ENCODE measurements at places on chromosomes 11 and 22.
A peak's percentile ranks its signal among the peaks of the same experiment; 100 is the strongest.

GRCh38 chr11:2701230-2701629, 1.4 kb upstream of the KCNQ1OT1 start:
- DNase-seq: no peak

GRCh38 chr11:67500831-67501715, 4.1 kb downstream of the PITPNM1 start:
- no peak for DNase-seq

- DNase-seq: no peak
These were observed 7.1 kb downstream of the ACAD8 start for GRCh38 chr11:134260503-134260902.

- no peak for DNase-seq
These were observed 45.7 kb downstream of the PDGFD start for GRCh38 chr11:104118105-104118744.

GRCh38 chr22:37069319-37069718, 17.8 kb downstream of the KCTD17 start:
- no peak for DNase-seq

- DNase-seq: no peak
These were observed 34.5 kb upstream of the DEUP1 start for GRCh38 chr11:93295921-93296575.

DNA sequence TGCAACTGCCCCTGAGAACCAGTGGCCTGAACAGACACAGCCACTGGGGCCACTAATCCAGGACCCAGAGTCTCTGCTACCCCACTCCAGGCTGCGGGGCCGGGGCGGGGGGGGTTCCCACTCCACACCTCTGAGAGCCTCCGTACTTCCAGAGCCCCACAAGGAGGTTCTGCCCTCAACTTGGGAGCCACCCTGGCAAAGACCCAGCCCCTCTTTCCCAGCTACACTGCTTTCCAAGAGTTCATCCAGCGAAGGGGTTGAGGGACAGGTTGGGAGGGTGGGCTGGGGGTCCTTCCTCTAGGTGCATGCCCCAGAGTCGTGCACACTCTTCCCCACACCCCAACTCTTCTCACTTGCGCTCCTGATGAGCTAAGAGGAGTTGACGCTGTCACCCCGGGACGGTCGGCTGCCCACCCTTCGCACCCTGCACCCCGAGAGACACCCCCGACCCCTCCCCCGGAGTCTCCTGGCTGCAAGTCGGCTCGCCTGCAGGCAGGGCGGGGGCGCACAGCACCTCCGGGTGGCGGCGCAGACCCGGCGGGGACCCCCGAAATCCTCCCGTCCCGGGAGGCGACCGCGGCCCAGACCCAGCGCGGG, 531 bp downstream of the RAB3IL1 start:
- DNase-seq: no peak

- no peak for DNase-seq
These were observed 15.1 kb upstream of the ADORA2A start for GRCh38 chr22:24412274-24412673.

GRCh38 chr11:8973121-8973520, 8.9 kb upstream of the TMEM9B start:
- no peak for DNase-seq

DNA sequence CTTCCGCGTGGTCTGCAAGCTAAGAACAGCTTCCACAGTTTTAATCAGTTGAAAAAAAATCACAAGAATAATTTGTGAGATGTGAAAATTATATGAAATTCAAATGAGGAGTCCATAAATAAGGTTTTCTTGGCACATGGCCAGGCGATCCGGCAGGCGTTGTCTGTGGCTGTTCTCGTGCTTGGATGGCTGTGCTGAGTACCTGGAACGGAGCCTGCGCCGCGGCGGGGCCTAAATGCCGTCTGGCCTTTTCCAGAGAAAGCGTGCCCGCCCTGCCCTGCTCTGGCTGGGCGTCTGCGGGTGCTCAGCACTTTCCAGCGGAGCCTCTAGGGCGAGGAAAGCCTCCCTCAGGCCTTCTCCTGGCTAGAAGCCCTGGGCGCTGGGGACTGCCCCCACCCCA, 41.8 kb downstream of the OSBPL5 start:
- no peak for DNase-seq

- DNase-seq: no peak
These were observed 27.0 kb downstream of the KCNJ1 start for GRCh38 chr11:128840137-128840536.

DNA sequence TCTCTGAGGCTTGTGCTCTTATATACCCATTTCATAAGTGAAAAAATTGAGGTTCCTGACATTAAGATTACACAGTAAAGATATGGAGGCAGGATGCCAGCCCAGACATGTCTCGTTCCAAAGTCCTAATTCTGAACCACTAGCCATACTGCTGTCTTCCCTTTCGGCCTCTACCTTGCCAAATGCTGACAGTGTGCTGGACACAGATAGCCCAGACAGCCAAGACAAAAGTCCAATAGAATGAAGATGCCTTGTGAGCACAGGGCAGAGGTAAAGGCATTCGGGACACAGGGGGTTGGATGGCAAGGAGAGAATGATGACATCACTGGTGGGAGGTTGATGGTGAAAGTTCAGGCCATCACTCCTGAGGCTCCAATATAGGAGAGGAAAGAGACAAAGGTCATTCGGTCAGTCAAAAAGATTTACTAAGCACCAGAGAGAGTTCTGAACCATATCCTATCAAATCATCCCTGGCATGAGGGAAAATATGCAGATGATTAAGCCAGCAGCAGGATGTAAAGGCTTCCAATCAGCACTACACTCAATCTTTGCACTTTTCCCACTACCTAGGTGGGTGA, 174.0 kb upstream of the MTMR2 start:
- DNase-seq: no peak

DNA sequence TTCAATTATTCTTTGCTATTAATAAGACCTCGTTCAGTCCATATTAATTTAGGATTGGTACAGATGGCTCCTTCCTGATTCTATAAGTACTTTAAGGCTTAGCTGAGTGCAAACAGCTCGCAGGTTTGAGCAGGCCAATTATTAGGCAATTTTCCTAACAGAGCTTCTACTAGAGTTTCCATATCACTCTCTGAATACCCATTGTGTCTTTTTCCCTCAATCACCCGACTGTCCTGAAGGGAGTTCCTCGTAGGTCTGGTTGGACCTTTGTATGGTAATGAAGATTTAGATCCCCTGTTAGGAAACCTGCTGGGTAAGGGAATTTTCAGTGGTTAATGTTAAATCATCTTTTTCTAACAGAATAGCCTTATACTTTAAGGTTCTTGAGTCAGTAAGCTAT, 61.1 kb downstream of the ARHGAP42 start:
- DNase-seq: no peak

GRCh38 chr11:14773755-14774154, 118.3 kb downstream of the CYP2R1 start:
- DNase-seq: peak; percentile 20

GRCh38 chr11:18012122-18012905, 533 bp downstream of the SERGEF start:
- DNase-seq: peak; percentile 25

- no peak for DNase-seq
These were observed 32.1 kb downstream of the IFT27 start for GRCh38 chr22:36743591-36744412.

GRCh38 chr11:126547161-126547560, 191.7 kb downstream of the ST3GAL4 start:
- DNase-seq: no peak

DNA sequence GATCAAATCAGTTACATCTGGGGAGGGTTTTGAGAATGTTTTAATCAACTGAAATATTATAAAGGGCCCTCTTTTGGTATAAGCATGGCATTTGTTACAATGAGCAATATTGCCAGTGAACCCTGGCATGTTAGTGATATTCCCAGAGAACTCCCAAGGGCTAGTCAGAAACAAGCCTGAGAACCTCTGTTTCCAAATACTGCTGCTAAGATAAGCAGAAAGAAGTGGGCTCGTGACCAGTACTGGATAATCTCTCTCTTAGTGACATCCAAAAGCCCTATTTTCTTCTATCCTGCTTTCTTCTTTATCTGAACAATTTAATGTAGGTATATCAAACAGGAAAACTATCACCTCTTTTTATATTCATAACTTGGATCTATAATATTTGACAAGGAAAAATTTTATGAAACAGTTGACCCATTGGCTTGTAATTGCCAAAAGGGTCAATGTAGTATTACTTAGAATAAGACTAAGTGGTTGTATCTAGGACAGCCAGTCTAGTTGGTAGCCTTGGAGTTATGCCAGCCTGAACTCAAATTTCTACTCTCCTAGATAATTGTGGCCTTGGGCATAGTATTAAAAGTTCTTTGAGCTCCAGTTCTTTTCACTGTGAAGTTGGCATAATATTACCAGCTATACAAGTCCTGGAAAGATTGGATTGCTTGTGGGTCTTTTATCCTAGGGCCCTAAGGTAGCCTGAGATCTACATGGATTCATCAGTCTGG, 15.7 kb downstream of the CAT start:
- no peak for DNase-seq

DNA sequence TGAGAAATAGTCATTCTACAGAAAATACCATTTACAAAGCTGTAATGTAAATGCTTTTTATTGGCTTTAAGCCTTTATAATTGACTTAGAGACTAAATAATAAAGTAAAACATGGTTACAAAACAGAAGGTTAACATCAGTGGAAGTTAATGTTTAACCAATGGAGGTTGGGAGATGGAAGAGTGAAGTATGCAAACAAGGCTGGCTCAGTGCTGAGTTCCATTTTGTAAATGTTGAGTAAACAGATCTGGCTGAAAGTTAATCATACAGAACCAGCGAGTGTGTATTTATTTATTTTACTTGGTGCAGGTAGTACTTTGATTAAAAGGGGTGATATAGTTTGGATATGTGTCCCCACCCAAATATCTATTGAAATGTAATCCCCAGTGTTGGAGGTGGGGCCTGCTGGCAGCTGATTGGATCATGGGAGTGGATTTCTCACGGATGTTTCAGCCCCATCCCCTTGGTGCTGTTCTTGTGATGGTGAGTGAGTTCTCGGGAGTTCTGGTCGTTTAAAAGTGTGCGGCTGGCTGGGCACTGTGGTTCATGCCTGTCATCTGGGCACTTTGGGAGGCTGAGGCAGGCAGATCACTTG, 827.4 kb downstream of the OPCML start:
- DNase-seq: no peak

GRCh38 chr22:19201130-19201868, 22.8 kb upstream of the SLC25A1 start:
- DNase-seq: no peak

GRCh38 chr11:66595245-66595904, 2.4 kb downstream of the CCS start:
- DNase-seq: peak; percentile 30

DNA sequence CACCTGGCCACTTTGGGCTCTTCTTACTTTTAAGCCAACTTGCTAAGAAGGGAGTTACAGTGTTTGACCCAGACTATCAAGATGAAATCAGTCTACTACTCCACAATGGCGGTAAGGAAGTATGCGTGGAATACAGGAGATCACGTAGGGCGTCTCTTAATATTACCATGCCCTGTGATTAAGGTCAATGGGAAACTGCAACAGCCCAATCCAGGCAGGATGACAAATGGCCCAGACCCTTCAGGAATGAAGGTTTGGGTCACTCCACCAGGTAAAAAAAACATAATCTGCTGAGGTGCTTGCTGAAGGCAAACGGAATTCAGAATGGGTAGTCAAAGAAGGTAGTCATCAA, 1.0 kb upstream of the YPEL4 start:
- no peak for DNase-seq

GRCh38 chr11:38646382-38646781, 2048.3 kb upstream of the RAG2 start:
- no peak for DNase-seq
